Stomach (tissue), 19 donors: ENCODE measurements at places on chromosomes 12 and 14. TPM values are rescaled to one million over a fixed set of nuclear protein-coding genes. Genes with fewer than 3 reads are reported as not detected.

The OR10AD1 gene
- not detected for total RNA-seq

GRCh38 chr12:49990273-49990672 lies 17.5 kb downstream of the AQP6 start:
- H3K27me3 ChIP-seq: no peaks in the 10 kb centered on the region
- H3K27ac ChIP-seq: no peak overlapping the region
- peaks cover 62% of the 10 kb centered on the region for H3K36me3 ChIP-seq

The TESPA1 gene
- total RNA-seq: 1.7 TPM

- H3K27ac ChIP-seq: no peak overlapping the region
- H3K4me1 ChIP-seq: no peaks in the 10 kb centered on the region
- no peaks in the 10 kb centered on the region for H3K27me3 ChIP-seq
- peaks cover 71% of the 10 kb centered on the region for H3K36me3 ChIP-seq
Measured at GRCh38 chr14:74800780-74801179, 37.7 kb downstream of the YLPM1 start.

DNA sequence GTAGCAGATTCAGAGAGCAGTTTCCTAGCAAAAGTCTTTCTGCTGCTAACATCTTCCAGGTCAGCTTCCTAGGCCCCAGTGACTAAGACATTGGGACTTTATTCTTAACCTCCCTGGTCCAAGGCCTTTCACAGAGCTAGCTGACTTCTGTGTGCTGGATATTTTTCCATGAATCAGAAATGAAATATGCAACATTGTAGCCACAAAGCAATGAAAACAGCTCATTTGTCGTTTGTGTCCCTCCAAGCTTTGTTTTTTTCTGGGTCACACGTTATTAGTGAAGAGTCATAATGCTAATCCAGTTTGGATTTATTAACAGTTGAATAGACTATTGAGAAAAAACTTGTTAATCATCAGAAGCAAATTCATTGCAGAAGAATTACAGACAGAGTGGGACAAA lies 82.4 kb downstream of the ARF6 start:
- peak overlapping the region; percentile 91 for H3K27ac ChIP-seq
- H3K36me3 ChIP-seq: no peaks in the 10 kb centered on the region
- H3K4me1 ChIP-seq: peaks cover 49% of the 10 kb centered on the region
- no peak for DNase-seq

DNA sequence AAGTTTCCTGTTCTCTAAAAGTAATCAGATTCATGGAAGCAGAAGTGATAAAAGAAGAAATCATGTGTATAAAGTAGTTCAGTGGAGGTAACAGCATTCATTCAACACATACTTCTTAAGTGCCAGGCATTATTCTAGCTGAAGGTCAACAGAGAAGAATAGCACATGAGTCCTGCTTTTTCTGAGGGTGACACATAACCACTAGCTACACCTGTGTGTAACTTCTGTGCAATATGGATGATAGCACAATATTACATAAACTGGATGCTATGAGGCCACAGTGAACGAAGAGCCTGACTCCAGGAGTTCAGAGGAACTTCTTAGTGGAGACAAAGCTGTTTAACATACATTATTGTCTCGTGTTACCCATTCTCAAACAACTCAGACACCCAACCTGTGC lies 114.3 kb upstream of the PCED1B start:
- H3K27ac ChIP-seq: no peak overlapping the region
- DNase-seq: no peak
- H3K4me1 ChIP-seq: no peaks in the 10 kb centered on the region
- H3K4me3 ChIP-seq: no peak overlapping the region
- no peaks in the 10 kb centered on the region for H3K27me3 ChIP-seq
- no peaks in the 10 kb centered on the region for H3K36me3 ChIP-seq

The GPR84 gene
- not detected for total RNA-seq
